ENCODE measurements at places on chromosomes 7 and 10. TPM values are rescaled to one million over a fixed set of nuclear protein-coding genes. Genes with fewer than 3 reads are reported as not detected.
A peak's percentile ranks its signal among the peaks of the same experiment; 100 is the strongest.

DNA sequence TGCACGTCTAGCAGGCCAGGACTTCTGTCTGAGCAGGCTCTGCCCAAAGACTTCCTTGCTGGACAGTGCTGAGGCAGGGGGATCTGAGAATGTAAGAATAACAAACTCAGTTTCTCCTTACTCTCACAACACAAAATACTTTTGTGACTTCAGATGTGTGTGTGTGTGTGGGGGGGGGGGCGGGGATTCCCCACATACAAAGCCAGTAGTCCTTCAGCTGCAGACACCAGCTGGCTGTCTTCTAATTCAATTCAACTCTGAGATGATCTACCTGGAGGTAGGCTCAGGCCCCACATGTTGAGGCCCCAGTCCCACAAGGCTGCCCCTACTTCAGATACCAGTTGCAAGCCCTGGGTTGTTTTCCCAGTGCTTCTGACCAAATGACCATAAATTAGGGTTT, 4.7 kb upstream of the CXCL12 start:
- DNase-seq, result no peak

The LIPM gene
- total RNA-seq, result not detected

The SNX10 gene
- 1.1 TPM for total RNA-seq

DNA sequence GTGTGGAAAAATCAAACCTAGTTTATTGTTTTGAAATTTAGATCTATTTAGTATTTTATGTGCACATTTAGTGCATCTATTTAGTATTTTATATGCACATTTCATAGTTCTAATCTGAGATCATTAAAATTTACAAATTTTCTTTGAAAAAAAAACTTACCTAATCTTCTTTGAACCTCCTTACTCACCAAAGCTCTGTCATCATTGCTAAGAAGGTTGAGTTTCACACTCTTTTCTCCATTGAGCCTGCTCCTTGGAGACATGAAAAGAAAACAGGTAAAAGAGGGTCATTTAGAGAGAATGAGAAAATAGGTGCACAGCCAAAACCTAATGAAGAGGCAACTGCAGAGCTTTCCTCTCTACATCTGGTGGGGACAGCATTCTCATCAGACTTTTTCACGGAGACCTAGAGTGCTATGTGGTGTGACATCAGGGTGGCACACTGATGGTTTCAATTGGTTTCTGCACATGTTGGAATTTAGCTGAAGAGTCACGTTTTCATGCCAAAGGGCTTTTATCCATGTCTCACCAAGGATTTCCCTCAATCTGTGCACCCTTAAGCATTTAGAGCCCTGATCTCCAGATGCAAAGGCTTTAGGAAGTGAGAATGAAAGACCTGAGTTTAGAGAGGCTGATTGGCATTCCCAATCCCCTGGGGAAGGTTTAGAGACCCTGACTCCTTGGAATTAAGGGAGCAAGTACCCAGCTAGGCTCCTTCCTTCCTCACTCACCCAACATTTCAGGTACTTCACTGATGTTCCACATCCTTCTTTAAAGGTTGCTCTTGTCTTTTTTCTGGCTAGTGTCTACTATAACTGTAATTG, 89.2 kb upstream of the CAPZA2 start:
- DNase-seq, result no peak

GRCh38 chr10:25651534-25651933, 282.5 kb upstream of the MYO3A start:
- no peak for DNase-seq

The GATA3 gene
- total RNA-seq, result 3.1 TPM

The ATOH7 gene
- total RNA-seq, result not detected

- DNase-seq, result no peak
These were observed 3.2 kb upstream of the DGKB start for GRCh38 chr7:14905764-14906163.

The OR6B1 gene
- total RNA-seq, result not detected

GRCh38 chr10:44950326-44951225, 9.0 kb upstream of the RASSF4 start:
- no peak for DNase-seq

DNA sequence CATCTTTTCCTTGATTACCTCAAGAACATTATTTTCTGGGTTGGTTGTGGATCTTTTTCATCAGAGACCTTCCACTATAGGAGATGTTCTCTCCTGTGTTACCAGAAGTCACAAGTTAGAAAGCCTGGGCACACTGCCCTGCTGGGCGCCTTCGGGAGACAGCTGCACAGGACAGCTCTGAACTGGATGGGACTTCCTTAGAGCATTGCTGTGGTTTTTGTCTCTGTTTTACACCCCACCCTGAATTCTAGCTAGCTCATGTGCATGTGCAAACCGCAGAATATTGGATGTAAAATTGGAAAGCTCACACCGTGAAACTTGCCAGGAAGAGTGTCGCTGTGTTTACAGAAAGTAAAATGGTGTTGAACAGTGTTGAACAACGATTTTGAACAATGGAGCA, 54.4 kb upstream of the SEC61G start:
- DNase-seq, result no peak

The SPDYE11 gene
- not detected for total RNA-seq

- no peak for DNase-seq
These were observed 53.7 kb upstream of the KDM7A start for GRCh38 chr7:140230516-140230860.

The ELAPOR2 gene
- total RNA-seq, result not detected

The MNX1 gene
- 0.13 TPM for total RNA-seq

The TUBAL3 gene
- total RNA-seq, result not detected

The PILRA gene
- total RNA-seq, result 2.0 TPM

- no peak for DNase-seq
These were observed 16.5 kb downstream of the SLK start for GRCh38 chr10:103983367-103983911.

DNA sequence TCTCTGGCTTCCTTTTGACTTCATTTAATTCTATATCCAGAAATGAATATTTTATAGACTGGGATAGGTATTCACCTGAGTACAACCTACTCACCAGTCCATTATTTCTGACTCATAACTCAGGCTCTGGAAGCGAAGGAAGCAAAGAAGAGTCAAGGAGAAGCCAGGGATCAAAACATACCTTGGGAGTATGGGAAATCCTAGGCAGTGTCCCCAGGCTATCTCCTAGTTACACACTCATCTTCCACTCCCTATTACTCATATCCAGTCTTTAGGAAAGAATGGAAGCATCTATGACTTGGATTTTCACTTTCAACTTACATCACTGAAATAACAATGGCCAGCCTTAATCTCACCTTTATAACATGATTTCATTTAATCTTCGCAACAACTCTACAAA, 40.9 kb upstream of the ELAPOR2 start:
- no peak for DNase-seq

The IDI1 gene
- total RNA-seq, result 84.6 TPM

GRCh38 chr10:120456143-120456625, 843 bp upstream of the PLPP4 start:
- no peak for DNase-seq

DNA sequence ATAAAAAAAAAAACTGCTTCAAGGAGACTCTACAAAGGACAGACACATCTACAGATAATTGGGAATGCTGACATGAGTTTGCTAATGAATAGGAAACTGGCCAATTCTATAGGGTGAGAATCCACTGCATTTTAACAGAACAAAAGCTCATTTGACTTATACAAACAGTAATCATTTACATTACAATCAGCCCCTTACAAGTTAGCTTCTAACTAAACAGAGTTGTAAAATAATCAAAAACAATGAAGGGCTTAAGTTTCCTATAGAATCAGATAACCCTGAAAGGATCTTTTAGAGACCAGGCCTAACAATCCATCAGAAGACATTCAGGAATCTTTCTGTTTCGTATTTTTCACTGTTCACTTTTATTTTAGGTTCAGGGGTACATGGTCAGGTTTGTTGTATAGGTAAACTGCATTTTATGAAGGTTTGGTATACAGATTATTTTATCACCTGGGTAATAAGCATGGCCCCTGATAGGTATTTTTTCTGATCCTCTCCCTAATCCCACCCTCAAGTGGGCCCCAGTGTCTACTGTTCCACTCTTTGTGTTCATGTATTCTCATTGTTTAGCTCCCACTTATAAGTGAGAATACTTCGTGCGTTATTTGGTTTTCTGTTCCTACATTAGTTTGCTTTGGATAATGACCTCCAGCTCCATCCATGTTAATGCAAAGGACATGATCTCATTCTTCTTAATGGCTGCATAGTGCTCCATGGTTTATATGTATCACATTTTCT, 131.3 kb upstream of the NOBOX start:
- no peak for DNase-seq

- DNase-seq, result no peak
These were observed 107.5 kb upstream of the ANLN start for GRCh38 chr7:36281945-36282717.

GRCh38 chr7:100469227-100470044, 5.4 kb upstream of the SPACDR start:
- peak; percentile 81 for DNase-seq

- DNase-seq, result no peak
These were observed 25.2 kb downstream of the TMEM270 start for GRCh38 chr7:73885975-73886798.

- no peak for DNase-seq
These were observed 8.4 kb downstream of the P4HA1 start for GRCh38 chr10:73088304-73088703.

DNA sequence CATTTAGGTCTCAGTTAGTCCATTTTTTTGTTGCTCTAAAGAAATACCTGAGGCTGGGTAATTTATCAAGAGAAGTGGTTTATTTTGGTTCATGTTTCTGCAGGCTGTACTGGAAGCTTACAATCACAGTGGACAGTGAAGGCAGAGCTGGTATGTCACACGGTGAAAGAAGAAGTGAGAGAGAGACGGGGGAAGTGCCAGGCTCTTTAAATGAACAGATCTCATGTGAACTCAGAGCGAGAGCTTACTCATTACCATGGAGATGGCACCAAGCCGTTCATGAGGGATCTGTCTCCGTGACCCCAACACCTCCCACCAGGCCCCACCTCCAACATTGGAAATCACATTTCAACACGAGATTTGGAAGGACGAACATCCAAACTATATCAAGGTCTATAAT, 18.9 kb upstream of the PNLIPRP3 start:
- no peak for DNase-seq

DNA sequence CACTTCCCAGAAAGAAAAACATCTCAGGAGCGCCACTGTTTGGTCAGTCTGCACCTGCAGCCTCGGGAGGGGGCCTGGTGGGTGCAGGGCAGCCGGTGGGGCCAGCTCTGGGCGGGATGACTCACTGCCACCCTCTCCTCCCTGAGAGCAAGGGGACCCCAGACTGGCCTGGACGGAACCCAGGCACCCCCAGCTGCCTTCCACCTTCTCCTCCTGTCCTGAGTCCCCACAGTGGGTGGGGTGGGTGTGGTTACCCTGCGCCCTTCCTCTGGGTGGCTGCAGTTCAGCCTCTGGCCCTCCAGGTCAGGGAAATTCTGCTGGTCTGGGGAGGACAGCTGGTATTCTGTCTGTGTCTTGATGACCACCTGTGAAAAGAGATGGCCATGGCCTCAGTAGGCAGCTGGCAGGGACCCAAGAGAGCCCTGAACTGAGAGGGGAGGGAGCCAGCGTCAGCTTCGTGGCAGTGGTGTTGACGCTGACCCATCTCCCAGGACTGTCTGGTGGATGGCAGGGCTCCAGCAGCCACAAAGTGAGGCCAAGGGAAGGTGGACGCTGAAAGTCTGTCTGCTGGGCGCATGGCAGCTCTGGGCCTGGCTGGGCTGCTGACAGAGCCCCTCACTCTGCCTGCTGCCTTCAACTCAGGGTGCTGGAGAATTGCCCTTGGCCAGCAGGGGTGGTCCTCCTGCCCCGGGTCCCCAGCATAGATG, 8.9 kb downstream of the CALY start:
- no peak for DNase-seq

The GNG11 gene
- 14.3 TPM for total RNA-seq

The FAM25C gene
- total RNA-seq, result not detected

DNA sequence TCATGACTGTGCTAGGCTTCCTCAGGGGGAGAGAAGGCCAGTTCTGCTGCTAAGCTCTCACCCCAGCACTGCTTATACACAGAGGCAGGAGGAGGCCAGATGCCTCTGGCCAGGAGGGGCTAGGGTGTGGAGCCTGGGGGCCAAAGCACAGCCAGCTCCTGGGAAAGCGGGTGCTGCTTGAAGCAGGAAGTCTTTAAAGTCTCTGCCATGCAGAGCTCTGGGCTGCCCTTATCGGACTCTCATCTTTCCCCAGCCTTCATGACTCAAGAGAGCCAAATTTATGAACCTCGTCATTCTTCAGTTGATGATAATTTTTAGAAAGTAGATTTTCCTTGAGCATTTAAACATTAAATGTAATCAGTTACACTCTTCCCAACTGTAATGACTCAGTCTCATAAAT, 11.2 kb upstream of the TSPAN14 start:
- DNase-seq, result no peak

GRCh38 chr10:96828609-96829008, 3.5 kb upstream of the LCOR start:
- no peak for DNase-seq

The NEUROD6 gene
- total RNA-seq, result not detected

GRCh38 chr7:47465191-47465590, 116.7 kb downstream of the TNS3 start:
- no peak for DNase-seq

- no peak for DNase-seq
These were observed 1083.6 kb upstream of the PHF14 start for GRCh38 chr7:9890092-9890491.

The ACTR1A gene
- 130 TPM for total RNA-seq

The MRC1 gene
- 0.15 TPM for total RNA-seq

The LIPK gene
- total RNA-seq, result not detected

The CALU gene
- total RNA-seq, result 161 TPM

DNA sequence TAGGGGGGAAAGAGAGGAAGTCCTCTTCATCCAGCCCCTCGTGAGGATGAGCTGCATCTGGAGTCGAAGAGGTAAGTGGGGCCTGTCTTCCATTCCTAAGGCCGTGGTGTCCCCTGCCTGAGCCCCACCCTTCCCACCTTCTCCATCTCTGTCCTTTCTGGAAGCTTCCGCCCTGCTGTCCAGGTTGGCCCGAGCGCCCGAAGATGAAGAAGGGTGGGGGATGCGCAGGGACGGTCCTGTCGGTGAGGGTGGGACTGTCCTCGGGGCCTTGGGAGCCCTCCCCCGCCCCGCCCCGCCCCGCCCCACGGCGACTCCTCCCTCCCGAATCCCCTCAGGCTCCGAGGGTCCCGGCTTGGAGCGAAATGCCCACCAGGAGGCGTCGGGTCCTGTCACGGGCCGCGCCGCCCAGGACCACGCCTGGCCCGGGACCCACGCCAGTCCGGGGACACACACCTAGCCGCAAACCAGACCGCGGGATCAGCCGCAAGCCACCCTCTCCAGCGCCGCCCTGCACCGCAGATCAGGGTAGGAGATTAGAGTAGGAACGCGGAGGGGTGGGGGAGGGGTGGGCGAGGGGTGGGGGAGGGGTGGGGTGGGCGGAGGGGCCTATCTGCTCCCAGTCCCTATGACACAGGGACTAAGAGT, 15.3 kb downstream of the GPRIN2 start:
- DNase-seq, result peak; percentile 33
